ENCODE measurements at places on chromosomes 13 and 19.

- DNase-seq = no peak
These were observed 82.0 kb downstream of the SIPA1L3 start for GRCh38 chr19:37988758-37989635.

GRCh38 chr13:31982540-31982939 lies 49.0 kb upstream of the FRY start:
- DNase-seq = no peak

DNA sequence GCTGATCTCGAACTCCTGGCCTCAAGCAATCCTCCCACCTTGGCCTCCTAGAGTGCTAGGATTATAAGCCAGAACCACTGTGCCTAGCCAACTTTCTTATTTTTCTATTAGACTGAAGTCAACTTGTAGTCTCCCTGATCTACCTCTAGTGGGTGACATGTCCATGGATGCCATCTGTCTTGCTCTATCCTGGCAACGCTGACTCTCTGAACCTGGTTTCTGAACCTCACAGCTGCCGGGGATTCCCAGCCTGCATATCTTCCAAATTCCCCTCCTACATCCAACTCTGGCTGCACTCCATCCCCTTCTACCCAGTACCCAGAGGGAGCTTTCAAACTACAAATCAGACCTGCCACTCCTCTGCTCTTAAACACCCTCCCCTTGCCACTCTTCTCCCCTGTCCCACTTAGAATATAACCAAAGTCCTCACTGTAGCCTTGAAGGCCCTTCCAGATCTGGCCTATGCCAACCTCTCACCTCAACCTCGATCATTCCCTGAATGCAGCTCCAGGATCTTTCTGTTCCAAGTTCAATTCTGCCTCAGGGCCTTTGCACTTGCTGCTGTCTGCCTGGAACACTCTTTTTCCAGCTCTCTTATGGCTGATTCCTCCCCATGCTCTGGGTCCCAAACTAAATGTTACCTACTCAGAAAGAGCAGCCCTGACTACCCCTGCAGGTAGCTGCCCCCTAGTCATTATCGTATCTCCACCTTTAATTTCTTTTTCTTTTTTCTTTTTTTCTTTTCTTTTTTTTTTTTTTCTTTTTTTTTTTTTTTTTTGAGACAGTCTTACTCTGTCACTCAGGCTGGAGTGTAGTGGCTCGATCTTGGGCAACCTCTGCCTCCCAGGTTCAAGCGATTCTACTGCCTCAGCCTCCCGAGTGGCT lies 2.2 kb downstream of the CLIP3 start:
- no peak for DNase-seq

DNA sequence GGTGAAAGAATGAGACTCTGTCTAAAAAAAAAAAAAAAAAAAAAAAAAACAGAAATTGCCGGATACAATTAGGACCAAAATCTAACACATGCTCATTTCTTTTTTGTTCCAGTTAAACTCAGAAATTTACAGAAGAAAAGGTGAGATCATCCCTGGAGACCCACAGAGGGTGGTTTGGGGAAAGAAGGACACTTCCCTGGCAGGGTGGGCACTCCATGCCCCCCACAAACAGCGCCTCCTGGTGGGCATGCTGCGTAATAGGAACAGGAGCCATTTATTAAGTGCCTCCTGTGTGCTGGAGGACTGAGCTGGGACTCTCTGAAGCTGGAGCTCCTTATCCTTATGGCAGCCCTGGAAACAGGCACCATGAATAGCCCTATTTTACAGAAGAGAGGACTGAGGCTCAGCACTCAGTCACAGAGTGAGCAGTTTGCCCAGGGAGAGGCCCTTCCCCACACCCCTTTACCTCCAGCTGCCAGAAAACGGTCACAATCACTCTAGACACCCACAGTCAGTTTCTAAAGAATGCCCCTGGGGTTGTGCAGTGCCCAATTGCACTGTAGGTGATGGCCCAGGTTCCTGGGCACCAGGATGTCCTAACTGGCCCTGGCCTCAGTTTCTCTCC lies 10.1 kb downstream of the C19orf38 start:
- DNase-seq = no peak

DNA sequence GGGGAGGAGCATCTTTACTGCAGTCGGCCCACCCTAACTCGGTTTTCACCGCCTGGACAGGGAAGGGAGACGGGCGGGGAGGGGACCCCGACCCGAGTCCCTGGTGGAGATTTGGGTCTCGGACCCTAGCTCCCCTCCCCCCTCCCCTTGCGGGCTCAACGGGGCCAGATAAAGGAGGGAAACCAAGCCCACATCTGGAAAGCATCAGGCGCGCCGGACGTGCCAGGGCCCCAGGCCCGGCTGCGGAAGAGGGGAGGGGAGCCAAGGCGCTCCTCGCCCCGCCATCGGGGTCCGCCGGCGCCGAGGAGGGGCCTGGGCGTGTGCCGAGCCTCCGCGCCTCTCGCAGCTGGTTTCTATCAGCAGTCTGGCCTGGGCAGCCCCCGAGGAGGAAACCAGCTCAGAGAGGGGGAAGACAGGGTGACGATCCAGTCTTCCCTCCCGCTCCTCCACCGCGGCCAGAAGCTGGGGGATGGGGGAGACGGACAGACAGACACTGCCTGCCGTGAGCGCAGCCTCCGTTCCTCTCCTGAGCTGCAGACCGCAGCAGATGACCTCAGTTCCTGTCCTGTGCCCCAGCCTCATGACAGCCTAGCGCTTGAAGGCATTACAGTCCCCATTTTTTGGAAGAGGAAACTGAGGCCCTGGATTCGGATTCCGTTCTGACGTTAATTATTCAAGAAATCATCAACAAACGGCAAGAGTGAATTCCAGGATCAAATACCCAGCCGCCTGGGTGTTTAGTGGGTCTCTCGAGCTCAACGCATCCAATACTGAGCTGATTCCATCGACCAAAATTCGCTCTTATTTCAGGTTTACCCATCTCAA lies 3.6 kb upstream of the GNG8 start:
- no peak for DNase-seq

GRCh38 chr19:57954996-57955395 lies 7.5 kb upstream of the ZNF256 start:
- no peak for DNase-seq

DNA sequence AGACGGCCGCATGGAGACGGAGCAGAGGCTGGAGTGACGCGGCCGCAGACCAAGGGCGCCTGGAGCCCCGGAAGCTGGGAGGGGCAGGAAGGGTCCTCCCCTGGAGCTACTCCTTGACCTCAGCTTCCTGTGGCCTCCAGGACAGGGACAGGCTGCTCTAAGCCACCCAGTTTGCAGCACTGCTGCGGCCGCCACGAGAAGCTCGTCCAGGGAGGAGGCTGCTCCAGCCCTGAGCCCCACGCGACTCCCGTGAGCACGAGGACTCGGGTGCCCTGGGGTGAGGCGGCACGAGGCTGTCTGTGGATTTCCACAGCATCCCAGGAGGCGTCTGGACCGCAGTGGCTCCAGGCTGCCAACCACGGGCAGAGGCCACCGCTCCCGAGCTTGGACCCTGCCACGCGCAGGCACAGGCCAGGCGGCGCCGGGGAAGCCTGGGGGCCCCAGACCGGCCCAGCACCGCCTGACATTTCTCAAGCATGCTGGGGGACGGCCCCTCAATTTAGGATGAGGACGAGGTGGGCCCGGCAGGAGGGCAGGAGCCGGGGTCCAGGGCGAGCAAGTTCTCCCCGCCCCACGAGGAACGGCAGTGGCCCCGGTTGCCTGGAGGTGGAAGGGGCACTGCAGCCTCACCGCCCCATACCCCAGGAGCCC lies 10.7 kb downstream of the SBNO2 start:
- DNase-seq = no peak

GRCh38 chr13:103066781-103067345 lies 646 bp upstream of the SLC10A2 start:
- no peak for DNase-seq

DNA sequence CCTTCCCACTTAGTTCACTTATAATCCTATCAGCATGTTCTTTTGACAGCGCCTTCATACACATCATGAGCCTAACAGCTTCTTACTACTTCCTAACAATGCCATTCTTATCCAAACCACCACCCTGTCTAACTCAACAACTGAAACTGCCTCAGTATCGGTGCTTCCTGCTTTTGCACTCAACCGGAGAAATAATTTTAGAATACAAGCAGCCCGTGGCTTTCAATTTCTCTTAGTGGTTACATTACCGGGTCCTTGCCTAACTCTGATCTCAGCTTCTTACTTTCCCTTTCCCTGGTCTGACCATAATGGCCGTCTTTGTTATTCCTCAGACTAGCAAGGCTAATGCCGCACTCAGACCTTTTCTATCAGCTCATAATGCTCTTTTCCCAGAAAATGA lies 17.0 kb downstream of the ZFP82 start:
- no peak for DNase-seq

DNA sequence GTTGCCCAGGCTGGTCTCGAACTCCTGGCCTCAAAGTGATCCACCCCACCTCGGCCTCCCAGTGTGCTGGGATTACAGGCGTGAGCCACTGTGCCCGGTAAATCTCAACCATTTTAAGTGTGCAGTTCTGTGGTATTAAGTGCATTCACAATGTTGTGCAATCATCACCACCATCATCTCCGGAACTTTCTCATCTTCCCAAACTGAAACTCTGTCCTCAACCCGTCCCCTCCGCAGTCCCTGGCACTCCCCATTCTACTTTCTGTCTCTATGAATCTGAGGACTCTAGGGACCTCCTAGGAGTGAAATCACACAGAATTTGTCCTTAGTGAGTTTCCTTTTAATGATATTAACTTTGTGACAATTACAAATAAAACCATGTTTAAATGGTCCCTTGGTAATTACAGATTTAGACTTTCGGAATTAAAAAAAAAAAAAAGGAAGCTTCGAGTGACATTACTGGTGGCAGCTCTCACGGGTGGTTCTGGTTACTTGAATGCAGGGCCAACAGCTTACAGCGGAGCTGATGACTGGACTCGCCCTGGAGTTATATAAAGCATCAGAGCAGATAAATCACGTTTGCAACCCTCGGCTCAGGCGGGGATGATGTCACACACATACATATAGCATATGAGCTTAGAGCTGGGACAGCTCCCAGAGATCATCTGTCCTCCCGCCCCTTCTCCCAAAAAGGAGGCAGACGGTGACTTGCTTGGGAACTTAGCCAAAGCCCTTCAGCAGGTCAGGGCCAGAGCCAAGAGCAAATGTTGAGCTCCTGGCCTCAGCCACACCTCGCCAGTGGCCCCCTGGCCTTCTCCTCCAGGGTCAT lies 89.8 kb downstream of the ZNF557 start:
- DNase-seq = no peak

DNA sequence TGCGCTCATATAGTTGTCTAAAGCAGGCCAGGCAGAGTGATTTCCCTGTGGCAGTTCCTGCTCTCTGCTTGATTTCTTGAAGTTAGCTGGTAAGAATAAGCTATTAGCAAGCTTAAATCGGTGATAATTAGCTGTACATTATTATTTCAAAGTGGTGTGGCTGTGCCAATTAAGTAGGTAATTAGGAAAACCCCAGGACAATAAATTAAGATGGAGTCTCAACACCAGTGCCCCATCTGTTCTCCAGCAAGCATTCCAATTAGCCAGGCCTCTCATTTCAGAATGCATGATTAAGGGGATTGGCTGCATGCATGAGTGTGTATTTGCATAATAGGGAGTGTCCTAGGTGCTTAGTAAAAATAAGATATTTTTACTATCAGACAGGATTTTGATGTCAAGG lies 342.3 kb downstream of the GPC5 start:
- DNase-seq = no peak

DNA sequence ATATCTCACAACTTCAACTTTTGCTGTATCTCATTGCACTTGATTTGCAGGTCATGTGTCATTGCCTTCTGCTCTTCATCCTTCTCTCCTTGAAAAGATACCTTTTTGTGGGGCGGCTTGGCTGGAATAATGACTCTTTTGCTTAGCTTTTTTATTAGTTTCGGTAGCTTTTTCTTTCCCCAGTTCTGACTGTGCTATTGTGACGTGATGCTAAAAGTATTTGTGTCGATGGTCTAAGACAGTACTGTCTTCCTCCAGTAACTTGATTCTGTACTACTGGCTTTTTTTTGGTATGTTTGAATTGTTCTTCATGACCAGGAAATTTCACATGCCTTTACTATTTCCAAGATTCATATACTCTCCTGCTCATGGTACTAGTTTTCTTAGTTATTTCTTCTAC lies 63.1 kb downstream of the SLITRK1 start:
- no peak for DNase-seq

- no peak for DNase-seq
These were observed at the start of gene PLIN4 for GRCh38 chr19:4518345-4519171. PLIN4 (minus strand) TSS chr19:4518486; CDS start chr19:4518272, 214 bp downstream.

- no peak for DNase-seq
These were observed 36.1 kb downstream of the CNMD start for GRCh38 chr13:52703482-52703881.

- DNase-seq = no peak
These were observed 361.5 kb downstream of the OXGR1 start for GRCh38 chr13:96632536-96633320.

DNA sequence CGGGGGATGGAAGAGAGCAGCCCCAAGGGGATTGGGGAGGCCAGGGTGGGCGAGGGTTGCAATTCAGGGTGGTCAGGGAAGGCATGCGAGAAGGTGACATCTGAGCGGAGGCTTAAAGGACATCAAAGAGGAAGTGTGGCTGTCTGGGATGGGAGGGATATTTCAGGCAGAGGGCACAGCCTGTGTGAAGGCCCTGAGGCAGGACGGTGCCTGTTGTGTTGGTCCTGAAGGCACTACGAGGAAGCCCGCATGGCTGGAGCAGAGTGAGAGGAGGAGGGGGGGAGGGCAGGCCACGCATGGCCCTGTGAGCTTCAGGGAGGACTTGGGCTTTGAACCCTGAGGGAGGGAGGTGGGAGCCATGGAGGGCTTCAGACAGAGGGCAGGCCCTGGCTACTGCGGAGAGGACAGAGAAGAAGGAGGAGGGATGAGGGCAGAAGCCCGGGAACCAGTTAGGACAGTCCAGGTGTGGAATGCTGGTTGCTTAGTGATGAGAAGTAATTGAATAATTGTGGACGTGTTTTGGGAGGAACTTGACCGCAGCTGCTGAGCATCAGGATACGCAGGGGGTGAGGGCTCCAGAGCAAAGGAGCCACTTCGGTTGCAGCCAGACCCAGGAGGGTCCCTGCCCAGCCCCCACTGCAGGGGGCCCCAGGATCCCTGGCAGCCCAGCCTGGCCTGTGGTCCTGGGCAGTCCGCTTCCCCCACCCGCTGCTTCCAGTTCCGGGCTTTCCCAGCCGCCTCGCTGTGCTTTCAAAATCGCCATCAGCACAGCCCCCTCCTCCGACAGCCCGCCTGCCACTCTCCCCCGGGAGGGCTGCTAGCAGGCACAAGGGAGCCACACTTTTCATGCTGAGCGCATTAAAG lies 6.2 kb downstream of the TLE6 start:
- no peak for DNase-seq

GRCh38 chr13:32426990-32427851 lies 709 bp downstream of the N4BP2L1 start:
- peak; percentile 35 for DNase-seq
